Fibroblast of gingiva (primary cell): ENCODE measurements at places on chromosomes 11 and 22.
A peak's percentile ranks its signal among the peaks of the same experiment; 100 is the strongest.

GRCh38 chr11:2741006-2741376 is 41.2 kb upstream of the KCNQ1OT1 start:
- DNase-seq = no peak

DNA sequence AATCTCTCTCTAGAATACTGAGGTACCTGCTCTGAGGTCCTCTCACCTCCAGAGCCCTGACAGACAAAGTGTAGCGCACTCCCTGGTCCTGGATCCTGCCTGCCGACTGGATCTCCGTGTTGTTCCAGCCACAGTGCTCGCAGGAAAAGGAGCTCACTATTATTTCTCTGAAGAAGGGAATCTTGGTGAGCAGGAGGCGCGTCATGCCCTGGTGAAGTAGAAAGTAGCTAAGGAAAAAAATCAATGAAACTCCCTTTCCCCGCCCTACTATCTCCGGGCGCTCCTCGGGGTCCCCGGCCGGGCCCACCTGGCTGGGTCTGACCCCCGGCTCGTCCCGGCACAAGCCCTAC is 412 bp downstream of the ZPR1 start:
- no peak for DNase-seq

DNA sequence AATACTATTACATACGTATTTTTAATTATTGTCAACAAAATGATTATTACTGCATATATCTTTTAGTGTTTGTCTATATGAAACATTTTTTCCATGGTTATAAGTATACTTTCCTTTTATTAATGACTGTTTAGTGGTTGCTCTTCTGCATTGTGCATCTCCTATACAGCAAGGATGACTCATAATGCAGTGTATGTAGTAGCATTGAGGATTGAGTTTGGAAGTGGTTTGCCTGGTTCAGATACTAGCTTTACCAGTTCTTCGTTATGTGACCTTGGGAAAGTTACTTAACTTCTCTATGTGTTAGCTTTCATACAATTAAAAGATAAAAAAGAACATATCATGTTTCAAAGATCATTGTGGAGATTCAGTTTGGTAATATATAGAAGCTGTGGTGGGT is 44.1 kb downstream of the CHORDC1 start:
- DNase-seq = no peak

DNA sequence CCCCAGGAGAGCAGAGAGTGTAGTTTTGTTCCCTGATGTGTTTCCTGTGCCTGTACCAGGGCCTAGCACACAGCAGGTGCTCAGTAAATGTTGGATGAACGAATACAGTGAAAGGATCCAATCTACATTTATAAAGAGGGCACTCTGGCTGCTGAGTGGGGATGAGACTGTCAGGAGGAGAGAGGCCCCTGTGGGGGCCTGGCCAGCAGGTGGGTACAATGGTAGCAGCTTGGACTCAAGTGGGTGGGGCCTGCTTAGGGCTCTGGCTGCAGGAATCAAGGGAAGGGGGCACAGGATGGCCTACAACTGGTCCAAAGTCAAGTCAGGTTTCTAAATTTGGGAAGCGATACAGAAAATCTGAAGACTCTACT is 156.6 kb upstream of the GRK3 start:
- no peak for DNase-seq

GRCh38 chr11:1358286-1358685 is 31.4 kb upstream of the BRSK2 start:
- no peak for DNase-seq

DNA sequence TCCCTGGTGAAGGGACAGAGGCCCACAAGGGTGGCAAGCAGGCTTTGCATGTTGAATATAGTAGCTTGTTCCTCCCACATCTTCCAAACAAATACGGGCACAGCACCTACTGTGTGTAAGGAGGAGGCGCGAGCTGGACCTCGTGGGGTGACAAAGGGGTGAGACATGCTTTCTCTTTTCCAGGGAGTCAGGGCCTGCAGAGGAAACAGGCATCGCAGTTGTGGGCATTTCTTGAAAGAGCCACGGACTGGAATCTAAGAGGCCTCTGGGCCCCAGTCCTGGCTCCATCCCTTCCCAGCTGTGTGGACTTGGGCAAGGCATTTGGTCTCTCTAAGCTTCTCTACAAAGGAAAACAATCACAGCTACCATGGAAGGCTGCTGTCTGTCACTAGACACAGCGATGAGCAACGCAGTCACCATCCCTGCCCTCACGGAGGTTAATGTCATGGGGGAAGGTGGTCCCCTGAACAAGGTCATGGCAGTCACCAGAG is 13.0 kb upstream of the CDC42EP1 start:
- peak; percentile 58 for DNase-seq

DNA sequence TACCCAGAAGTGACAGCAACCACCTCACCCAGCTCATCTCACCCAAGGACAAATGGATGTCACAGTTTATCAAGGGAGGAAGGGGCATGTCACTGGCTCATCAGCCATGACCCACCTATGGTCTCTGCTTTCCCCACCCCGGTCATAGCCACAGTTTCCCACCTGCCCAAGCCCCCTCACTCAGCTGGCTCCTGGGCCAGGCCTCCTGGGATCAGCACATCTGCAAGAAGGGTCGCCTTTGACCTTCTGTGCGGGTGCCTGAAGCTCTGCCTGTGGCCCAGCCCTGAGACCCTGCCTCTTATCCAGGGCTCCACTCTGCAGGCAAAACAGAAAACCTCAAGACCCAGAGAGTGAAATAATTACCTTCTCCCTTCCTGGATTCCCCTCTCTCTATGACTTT is 236.4 kb downstream of the BUD13 start:
- no peak for DNase-seq

GRCh38 chr22:36226189-36226588 is 13.1 kb downstream of the APOL2 start:
- DNase-seq = no peak

GRCh38 chr11:8250434-8250833 is 13.2 kb downstream of the LMO1 start:
- DNase-seq = no peak

DNA sequence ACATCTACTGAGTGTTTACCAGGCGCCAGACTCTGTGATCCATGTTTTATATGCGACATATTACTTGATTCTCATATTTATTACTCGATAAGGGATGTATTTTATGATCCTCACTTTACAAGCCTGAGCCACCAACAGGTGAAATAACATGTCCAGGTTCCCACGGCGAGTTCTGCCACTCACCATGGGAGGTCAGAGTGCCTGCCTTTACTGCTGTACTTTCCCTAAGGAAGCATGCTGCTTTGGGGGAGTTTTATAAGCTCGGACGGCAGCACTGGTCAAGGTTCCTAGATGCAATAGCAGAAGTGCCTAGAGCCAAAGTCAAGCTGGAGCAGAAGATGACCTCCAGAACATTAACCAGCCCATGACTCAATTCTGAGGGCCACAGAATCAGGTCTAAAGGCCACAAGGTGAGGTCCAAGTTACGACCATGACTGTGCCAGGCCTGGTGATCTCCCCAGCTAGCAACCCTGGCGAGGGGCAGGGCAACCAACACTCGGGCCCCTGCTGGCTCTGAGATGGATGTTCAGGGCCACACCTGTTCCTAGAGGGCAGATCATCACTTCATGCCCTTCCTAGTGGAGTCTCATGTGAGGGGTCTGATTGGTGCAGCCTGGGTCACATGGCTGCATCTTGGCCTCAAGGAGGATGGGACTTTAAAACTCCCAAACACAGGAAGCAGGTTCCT is 14.2 kb downstream of the IFT27 start:
- no peak for DNase-seq

GRCh38 chr11:66438504-66439466 is at the start of gene MRPL11:
Gene MRPL11 (minus strand): TSS chr11:66438848. CDS start chr11:66438754, 94 bp downstream.
- peak; percentile 89 for DNase-seq

GRCh38 chr11:18791207-18791968 is at the start of gene PTPN5:
Gene PTPN5 (minus strand): TSS chr11:18791798. CDS start chr11:18771958, 19,840 bp downstream.
- no peak for DNase-seq

- no peak for DNase-seq
Observed at GRCh38 chr11:69437001-69437875, 44.2 kb upstream of the LINC01488 start.

DNA sequence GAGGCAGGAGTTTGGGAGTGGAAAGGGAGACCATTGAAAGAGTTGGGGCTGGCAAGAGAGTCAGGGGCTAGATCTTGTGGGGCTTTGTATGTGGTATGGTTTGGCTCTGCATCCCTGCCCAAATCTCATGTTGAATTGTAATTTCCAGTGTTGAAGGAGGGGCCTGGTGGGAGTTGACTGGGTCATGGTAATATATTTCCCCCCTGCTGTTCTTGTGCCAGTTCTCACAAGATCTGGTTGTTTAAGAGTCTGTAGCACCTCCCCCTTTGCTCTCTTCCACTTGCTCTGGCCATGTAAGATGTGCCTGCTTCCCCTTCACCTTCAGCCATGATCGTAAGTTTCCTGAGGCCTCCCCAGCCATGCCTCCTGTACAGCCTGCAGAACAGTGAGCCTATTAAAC is 10.1 kb upstream of the RAB3IL1 start:
- DNase-seq = no peak

GRCh38 chr11:125679397-125679796 is 1.2 kb downstream of the ACRV1 start:
- no peak for DNase-seq

- DNase-seq = no peak
Observed at GRCh38 chr11:68090706-68091105, 30.5 kb downstream of the CHKA start.

GRCh38 chr22:35170716-35171697 is 86.3 kb upstream of the HMGXB4 start:
- DNase-seq = no peak

- DNase-seq = no peak
Observed at GRCh38 chr22:21902296-21903087, 35.0 kb upstream of the MAPK1 start.

GRCh38 chr11:110340436-110340835 is 44.0 kb upstream of the RDX start:
- DNase-seq = no peak

DNA sequence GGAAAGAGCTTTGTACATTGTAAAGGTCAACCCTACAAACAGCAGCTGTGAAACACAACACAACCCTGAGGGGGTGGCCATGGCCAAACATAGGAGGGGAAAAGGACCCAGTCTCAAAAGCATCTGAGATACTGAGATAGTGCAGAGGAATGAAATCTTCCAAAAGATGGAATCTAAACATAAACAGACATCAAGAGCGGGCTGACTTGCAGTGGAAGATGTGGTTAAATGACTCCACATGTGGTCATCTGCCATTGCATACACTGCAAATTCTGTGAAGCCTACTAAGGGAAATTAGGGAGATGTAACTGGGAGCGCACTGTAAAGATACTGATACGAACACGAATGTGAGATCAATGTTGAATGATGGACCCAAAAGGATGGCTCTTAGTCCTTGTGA is 22.0 kb downstream of the BDNF start:
- no peak for DNase-seq

- no peak for DNase-seq
Observed at GRCh38 chr11:117096201-117096991, 1.8 kb downstream of the SIK3 start.

GRCh38 chr22:17105143-17106129 is 15.7 kb downstream of the TMEM121B start:
- no peak for DNase-seq

- no peak for DNase-seq
Observed at GRCh38 chr22:29701155-29701999, 18.4 kb upstream of the CABP7 start.

- peak; percentile 69 for DNase-seq
Observed at GRCh38 chr11:122853971-122854446, 15.7 kb downstream of the CRTAM start.

- peak; percentile 34 for DNase-seq
Observed at GRCh38 chr11:72010529-72011233, 12.0 kb downstream of the IL18BP start.

GRCh38 chr11:78845496-78845895 is 270.8 kb upstream of the NARS2 start:
- no peak for DNase-seq

GRCh38 chr22:22886546-22886945 is 1.1 kb upstream of the IGLL5 start:
- DNase-seq = no peak

DNA sequence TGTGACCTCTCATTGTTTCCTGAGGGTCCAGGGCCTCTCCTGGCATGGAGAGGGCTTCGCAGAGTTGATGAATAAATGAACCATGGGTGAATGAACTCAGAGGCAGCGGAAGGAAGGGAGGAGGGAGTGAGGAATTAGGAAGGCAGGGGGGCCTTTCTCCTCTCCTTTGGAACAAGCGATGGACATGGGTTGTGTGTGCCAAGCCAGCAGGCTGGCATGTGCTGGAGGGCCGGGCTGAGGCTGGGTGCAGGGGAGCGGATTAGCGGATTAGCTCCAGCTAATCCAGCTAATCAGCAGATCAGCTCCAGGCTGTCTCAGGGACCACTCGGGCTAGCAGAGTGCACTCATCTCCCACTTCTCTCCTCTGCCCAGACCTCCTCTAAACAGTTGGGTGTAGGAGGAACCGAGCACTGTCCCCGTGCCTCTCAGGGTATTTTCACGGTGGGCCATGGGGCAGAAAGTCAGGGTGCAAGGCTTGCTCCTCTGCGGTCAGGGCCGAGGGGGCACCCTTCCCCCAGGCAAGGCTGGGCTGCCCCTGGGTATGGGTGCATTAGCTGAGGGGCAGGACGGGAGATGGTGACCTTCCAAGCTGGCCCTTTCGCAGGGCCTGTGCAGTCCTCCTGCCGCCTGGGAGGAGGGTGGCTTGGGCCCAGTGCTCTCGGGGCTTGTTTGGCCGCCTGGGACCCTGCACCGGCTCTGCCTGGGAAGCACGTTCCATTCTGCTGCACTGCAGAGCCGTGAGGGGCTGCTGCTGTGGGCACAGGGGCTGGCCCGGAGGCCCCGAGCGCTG is 120.3 kb upstream of the B3GAT1 start:
- DNase-seq = no peak

DNA sequence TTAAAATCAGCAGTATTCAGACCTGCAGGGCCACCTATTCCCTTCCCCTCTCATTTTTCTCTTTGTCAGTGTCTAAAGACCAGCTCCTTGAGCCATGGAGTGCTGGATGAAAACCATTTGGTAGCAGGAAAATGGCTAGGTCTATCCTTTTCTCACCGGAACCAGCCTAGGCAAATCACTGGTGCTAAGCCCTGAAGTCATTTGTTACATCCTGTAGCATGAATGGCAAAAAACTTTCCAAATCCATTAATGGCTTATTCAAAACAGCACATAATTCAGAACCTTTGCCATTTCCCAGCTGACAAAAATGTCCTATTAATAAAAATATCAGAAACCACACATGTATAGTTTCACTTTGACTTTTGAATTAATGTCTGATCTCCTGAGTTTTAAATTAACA is 209.5 kb upstream of the E2F8 start:
- DNase-seq = no peak
